ENCODE measurements at places on chromosomes 6 and 20.

DNA sequence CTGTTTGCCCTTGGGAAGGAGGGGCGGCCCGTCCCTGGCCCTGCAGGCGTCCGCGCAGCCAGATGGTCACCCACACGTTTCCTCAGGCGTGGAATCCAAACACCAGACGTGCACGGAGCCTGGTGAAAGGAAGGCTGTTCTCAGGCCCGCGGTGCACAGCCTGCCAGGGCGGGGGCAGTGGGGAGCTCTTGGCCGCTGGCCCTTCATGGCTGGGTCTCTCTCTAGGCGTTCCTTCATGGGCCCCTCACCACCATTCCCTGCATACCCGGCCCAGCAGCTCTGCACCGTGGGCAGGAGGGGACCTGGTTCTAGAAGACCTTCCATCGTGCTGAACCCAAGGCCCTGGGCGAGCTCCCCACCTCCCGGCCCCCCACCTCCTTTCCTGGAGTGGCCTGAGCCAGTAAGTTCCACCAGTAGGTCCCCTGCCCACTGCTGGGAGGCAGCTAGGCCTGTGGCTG, 30.4 kb upstream of the SMOC2 start:
- no peak for DNase-seq

GRCh38 chr6:109010705-109011102, 83.9 kb downstream of the SESN1 start:
- no peak for DNase-seq

- DNase-seq, result no peak
Observed at GRCh38 chr6:22247916-22248482, 48.8 kb downstream of the PRL start.

- no peak for DNase-seq
Observed at GRCh38 chr20:33894798-33895197, 83.7 kb downstream of the CHMP4B start.

GRCh38 chr20:47380481-47380880, 24.0 kb upstream of the ZMYND8 start:
- DNase-seq, result no peak

DNA sequence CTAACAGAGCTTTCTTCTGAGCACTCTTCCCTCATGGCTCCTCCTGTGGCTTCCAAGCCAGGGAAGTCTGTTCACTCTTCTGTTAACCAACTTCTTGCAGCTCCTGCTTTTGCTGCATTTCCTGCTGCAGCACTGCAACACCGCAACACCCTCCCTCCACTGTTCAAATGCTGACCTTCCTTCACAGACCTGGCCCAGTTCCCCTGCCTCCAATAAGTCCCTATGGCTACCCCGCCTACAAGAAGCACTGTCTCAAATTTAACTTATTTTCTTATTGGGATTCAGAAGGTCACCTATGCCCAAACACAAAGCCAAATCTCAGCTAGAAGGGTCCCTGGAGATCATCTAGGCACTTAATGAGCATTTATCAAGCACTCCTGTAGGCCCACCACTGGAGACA, 44.6 kb downstream of the ELMO2 start:
- DNase-seq, result no peak

DNA sequence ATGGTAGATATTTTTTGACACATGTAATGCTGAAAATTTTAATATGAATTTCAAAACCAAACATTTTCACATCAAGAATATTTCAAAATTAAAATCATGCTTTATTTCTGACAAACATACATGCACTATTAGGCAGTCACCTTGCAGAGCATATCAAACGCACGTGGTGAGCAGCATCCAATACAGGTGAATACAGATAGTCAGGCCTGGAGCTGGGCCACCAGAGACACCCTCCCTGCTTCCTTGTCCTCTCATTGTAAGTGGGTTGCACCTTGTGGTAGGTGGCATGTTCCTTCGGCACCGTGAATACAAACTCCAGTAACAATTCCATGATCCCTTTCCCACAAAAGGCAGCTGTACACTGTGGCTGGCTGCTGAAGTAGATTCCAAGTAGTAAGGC, 8.9 kb downstream of the REV3L start:
- no peak for DNase-seq

GRCh38 chr20:11103866-11104265, 430.1 kb upstream of the JAG1 start:
- DNase-seq, result no peak

DNA sequence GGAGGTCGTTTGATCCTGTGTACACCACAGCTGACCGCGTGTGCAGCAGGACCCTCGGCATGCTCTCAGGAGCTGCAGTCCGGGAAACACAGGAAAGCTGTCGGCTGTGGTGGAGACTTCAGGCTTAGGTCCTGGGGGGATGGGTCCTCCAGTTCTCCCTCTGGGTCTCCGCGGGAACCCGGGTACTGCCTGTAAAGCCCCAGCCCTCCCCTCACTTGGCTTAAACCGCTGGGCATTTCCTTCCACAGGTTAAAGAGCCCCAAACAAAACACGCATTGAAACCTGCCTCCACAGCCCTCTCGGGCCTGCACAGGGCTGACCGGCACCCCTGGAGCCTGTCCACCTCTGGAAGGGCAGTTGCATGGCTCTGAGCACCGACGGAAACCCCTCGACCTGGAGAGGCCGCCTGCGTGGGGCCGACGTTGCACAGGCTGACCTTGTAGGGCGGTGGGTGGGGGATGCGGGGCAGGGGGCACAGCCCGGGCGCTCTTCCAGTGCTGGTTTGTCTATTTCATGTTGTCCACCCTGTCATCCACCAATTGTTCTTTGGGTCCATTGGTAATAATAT, 59.1 kb downstream of the DACT2 start:
- DNase-seq, result no peak

DNA sequence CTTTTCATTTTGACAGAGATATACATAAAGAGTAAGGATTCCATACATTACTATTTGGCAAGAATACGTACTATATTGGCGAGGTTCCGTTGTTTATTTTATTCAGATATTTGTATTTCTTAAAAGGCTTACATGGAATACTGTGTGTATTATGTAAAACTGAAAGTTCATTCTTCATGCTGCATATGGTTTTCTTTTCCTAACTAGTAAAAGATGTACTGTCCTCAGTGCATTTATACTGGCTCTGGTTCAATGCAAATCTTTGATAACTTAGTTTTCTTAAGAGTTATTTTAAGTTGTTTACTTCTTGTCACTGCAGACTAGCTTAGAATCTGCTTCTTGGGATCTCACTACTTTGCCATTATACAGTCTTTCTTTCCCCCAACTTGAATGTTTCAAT, 42.0 kb downstream of the ADGRB3 start:
- DNase-seq, result no peak
